ENCODE measurements at places on chromosomes 5 and 9.
A peak's percentile ranks its signal among the peaks of the same experiment; 100 is the strongest.

- DNase-seq, result no peak
These were observed 25.8 kb downstream of the FPGS start for GRCh38 chr9:127828262-127829031.

DNA sequence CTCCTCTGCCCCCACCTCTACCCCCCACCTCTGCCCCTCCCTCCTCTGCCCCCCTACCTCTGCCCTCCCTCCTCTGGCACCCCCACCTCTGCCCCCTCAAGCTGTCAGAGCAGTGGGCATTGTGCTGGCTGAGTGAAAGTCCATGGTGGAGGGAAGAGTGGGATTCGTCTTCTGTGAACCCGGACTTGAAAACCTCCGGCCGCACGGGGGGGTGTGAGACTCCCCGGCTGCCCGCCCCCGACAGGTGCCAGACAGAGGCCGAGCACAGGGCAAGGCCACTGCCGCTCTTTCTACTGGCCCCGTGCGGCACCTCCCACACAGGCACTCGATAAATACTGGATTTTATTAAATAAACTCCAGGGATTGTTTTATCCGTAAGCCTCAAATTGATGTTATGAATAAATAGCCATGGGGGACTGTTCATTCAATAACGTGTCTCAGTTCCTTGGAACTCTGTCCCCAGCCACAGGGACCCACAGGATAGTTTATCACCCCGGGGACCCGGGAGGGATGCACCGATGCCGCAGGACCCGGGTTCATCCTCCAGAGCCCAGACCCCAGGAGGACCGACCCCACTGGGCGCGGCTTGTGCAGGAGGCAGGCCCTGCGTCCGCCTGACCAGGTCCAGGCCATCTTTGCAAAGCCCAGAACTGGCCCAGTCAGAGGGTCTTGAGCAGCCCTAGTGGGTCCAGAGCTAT, 2.6 kb upstream of the QRFP start:
- DNase-seq, result no peak

- no peak for DNase-seq
These were observed 131.8 kb upstream of the ACOT12 start for GRCh38 chr5:81525690-81526089.

- DNase-seq, result no peak
These were observed 57.3 kb upstream of the FNIP1 start for GRCh38 chr5:131854134-131854533.

DNA sequence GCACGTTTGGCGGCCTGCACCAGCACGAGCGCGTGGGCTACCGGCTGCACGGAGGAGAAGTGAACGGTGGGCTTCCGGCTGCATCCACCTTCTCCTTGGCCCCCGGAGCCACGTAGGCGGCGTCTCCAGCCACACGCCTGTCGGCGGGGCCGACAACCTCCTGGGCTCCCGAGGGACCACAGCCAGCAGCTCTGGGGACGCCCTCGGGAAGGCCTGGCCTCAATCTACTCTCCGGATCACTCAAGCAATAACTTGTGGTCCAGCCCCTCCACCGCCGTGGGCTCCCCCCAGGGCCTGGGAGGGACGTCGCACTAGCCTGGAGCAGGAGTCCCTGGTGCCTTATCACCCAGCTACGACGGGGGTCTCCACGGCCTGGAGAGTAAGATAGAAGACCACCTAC, 73.7 kb downstream of the INSL6 start:
- no peak for DNase-seq

DNA sequence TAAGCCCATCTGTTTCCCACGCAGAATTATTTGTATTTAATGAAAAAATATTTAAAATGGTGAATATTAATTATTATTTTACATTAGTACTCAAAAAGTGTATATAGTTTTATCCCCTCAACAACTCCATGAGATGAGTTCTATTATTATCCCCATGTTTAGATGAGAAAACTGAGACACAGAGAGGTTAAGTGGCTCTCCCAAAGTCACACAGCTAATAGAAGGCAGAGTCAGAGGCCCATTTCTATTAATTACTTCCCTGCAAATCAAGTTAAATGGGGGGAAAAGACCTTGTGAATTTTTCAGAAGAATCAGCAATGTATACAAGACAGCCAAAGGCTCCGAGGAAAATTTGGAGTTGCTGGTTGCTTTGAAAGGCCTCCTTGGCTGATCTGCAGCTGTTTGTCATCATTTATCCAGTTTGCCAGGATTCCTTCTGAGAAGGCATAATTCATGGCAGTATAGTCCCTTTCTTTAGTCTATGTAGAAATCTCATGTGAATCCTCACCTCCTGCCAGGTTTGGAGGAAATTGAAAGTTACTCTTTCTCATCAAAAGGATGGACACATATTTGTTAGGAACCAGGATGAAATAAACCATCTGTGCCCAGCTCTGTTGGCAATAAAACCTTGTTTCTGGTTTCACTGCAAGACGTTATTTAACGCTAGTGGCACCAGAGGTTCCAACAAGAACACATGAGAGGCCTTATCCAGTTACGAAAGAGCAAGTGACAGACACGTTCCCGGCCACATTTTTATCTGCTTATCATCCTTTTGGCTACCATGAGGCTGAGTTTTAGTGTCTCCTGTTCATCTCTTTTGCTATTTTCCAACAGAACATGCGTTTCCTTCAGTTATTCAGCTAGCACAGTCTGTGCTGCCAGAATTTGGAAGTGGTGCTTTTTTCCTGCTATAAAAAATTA, 621 bp downstream of the FYB1 start:
- no peak for DNase-seq

DNA sequence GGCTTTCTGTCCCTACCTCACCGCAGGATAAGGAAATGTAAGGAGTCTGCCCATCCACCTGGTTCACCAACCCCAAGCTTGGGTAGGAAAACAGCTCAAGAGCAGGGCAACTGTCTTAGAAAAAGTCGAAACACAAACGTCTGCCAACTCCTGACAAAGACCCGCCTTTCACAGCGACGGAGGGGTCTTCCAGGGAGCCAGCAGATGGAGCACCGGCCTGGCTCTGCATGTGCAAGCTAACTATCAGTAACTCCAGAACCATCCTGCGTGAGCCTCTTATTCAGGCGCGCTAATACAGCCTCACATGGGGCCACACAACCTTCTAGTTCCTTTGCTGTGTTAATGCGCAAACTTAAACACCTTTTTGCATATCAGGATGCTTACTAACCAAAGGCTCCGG, 26.9 kb downstream of the CAMSAP1 start:
- no peak for DNase-seq

GRCh38 chr9:91162784-91163443, 198.8 kb downstream of the AUH start:
- no peak for DNase-seq

DNA sequence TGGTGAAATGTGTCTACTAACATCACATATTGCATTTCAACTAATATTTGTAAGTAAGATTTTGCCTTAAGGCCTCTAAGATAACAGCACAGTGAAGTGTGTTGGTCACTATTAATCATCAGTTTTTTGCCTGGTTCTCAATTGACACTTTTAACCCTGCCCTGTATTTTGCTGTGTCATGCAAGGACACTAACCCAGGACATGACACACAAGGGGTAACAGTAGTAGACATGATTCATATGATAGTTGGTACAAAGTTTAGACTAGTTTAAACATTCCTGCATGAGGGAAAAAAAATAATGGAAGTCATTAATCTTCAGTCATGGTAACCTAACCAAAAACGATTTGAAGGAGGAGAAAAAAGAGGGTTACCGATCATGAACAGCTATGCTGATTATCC, 207.0 kb downstream of the DEPDC1B start:
- no peak for DNase-seq

DNA sequence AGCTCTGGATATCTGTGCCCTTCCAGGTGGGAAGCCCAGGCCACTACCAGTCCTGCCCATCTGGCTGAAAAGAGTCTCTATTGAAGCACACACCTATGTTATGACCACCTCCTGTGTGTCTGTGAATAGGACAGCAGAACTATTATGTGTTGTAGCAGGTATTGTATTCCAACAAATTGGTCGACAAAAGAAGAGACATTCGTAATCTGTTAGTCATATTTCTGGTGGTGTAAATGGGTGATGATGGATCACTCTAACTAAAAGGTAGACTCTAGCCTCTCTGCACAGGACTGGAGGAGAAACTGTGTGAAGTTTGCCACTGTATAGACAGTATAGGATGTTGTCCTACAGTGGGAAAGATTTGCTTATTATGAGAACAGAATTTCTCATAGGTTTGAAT, 416.1 kb downstream of the TMEM38B start:
- DNase-seq, result no peak

- DNase-seq, result no peak
These were observed 14.6 kb downstream of the CLPTM1L start for GRCh38 chr5:1330146-1330846.

GRCh38 chr5:122300374-122300773, 11.7 kb upstream of the SNCAIP start:
- DNase-seq, result no peak

GRCh38 chr5:68182094-68182493, 33.5 kb upstream of the PIK3R1 start:
- no peak for DNase-seq

- DNase-seq, result no peak
These were observed 27.1 kb upstream of the SEMA4D start for GRCh38 chr9:89524963-89525362.

GRCh38 chr9:136481558-136481957, 1.3 kb downstream of the SEC16A start:
- DNase-seq, result no peak

GRCh38 chr9:98801969-98802371, 5.5 kb upstream of the GALNT12 start:
- DNase-seq, result no peak

DNA sequence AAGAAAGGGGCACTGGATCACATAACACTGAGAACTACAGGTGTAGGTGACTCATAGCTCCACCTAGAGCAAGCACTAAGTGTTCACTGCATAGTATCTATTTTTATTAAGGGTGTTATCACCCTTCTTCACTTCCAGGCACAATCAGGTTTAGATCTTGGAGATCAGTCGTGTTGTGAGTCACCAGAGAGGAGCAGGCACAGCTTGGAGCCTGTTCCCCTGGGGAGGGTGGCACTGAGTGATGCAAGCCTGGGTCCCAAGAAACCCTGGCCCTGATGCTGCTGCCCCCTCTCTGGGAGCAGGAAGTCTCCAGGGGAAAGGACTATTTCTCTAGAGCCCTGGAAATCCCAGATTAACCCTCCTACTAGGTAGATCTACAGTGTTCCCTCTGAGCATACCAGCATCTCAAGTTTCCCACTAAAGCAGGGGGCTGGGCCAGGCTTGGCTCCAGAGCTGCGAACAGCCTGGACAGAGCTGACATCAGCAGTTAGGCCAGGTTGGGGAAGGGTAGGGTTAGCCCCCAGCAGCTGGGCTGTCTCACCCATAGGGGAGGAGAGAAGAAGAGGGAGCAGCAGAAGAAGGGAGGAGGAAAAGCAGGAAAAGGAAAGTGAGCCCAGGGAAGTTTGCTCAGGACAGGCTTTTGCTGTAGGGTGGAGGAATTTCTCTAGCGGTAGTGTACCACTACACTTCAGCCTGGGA, 28.1 kb upstream of the SPINK4 start:
- no peak for DNase-seq

- DNase-seq, result no peak
These were observed 293.2 kb downstream of the HCN1 start for GRCh38 chr5:45402804-45403455.

- no peak for DNase-seq
These were observed 3.4 kb downstream of the PCDHGC5 start for GRCh38 chr5:141492168-141492885.

- no peak for DNase-seq
These were observed 47.1 kb downstream of the COL27A1 start for GRCh38 chr9:114202396-114202795.

DNA sequence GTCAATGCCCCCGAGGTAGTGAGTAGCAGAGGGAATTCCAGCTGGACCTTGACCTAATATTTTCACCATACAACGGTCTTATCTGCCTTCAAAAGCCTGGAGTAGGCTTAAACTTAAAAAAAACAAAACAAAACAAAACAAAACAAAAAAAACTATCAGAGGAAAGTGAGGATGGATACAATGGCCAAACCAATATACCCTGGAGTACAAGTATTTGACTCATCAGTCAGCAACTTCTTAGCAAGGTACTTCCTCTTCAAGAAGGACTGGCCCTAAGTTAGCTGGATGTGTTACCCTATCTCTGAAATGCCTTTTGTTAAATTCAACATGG, 160.6 kb upstream of the GNA14 start:
- DNase-seq, result no peak

GRCh38 chr5:52738095-52738506, 49.6 kb upstream of the ITGA1 start:
- no peak for DNase-seq

DNA sequence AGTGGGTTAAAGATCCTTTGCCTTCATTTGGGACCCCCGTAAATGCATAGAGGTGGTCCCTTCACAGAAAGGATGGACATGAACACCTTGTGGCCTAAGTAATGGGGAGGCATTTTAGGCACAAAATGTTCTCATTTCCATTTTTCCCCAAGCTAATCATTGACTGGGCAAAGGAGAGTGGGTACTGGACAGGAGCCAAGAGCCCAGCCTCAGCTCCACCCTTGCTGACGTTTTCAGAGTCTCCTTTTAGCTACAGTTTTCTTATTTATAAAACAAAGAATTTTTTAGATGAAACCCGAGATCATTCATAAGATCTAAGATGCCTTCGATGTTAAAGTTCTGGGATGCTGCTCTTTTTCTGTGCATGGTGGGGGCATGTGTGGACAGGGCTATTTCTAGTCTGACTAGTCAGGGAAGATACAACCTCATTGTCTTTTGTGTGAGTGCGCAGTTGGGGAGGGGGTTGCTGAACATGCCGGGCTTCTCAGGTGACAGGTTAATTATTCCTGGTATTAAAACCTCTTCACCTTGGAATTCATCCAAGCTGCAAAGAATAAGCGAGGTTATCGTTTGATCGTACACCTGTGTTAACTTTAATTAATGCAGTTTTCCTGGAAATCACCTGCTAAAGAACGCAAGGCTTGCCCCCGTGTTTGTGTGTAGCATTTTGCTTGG, 48.4 kb downstream of the ADAMTS16 start:
- peak; percentile 98 for DNase-seq

DNA sequence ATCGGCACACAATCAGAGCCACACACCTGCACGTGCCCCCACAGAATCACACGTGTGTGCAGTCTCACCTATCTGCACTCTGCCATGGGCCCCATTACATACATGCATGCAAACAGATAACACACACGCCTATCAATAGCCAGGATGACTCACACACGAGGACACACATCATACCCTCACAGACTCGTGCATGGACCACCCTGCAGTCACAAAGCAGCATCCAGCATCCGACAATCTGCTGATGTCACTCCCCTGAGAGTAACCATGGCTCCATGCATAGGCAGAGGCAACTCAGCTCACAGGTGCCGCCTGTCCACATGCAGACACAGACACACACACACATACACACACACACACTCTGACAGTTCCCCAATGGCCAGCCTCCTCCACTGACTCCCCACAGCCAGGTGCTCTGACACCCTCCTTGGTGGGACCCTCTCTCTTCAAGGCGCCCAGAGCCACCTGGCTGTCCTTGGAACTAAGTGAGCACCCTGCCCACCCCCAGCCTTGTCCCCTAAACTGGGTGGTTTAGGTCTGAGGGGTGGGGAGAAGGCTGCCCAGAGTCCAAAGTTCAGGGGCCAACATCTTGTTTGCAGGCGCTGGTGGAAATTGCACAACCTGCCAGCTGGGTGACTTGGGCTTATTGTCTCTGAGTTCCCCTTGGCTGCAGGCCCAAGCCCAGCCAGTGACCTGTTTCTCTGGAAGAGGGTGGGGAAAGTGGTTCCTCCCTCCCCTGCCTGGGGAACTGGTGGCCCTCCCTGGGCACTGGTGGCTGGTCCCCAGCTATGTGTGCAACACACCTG, 34.6 kb upstream of the NEK6 start:
- peak; percentile 43 for DNase-seq
